Metanephros (tissue), 2 donors: ENCODE measurements at places on chromosomes 6 and 20. TPM values are rescaled to one million over a fixed set of nuclear protein-coding genes. Genes with fewer than 3 reads are reported as not detected.

KHDC1L gene
- not detected for total RNA-seq

POPDC3 gene
- total RNA-seq: 4.7 TPM

SCGN gene
- total RNA-seq: 0.35 TPM

BEND6 gene
- 2.5 TPM for total RNA-seq

STMN3 gene
- total RNA-seq: 20.6 TPM

PSORS1C2 gene
- total RNA-seq: 0.29 TPM

FAM83B gene
- 13.4 TPM for total RNA-seq

CDC25B gene
- total RNA-seq: 27.9 TPM

EBF4 gene
- 18.3 TPM for total RNA-seq

SPINT3 gene
- total RNA-seq: not detected

GABBR1 gene
- 45.4 TPM for total RNA-seq

TLDC2 gene
- 3.7 TPM for total RNA-seq

DUSP15 gene
- 18.0 TPM for total RNA-seq

MYCT1 gene
- 15.0 TPM for total RNA-seq

ALDH8A1 gene
- 13.7 TPM for total RNA-seq

CASP8AP2 gene
- total RNA-seq: 14.3 TPM

HCK gene
- 11.8 TPM for total RNA-seq

DNAAF9 gene
- total RNA-seq: 32.0 TPM

HLA-DQA2 gene
- 1.3 TPM for total RNA-seq

FILIP1 gene
- total RNA-seq: 7.6 TPM

MEP1A gene
- not detected for total RNA-seq

TRMT6 gene
- 6.1 TPM for total RNA-seq

PGBD1 gene
- 6.4 TPM for total RNA-seq

BMP6 gene
- 8.6 TPM for total RNA-seq

LST1 gene
- 12.3 TPM for total RNA-seq

ACSS2 gene
- total RNA-seq: 38.5 TPM

PRSS35 gene
- 21.8 TPM for total RNA-seq

IL17A gene
- total RNA-seq: not detected

GGTLC1 gene
- not detected for total RNA-seq

ZSCAN23 gene
- total RNA-seq: 13.2 TPM

ZNF292 gene
- 65.9 TPM for total RNA-seq

CD109 gene
- total RNA-seq: 18.4 TPM

PGC gene
- total RNA-seq: 0.18 TPM

C6orf52 gene
- 0.47 TPM for total RNA-seq

AARS2 gene
- total RNA-seq: 21.3 TPM

TRDN gene
- total RNA-seq: 33.7 TPM

GPLD1 gene
- 3.9 TPM for total RNA-seq

GTF2H4 gene
- 48.3 TPM for total RNA-seq

SMIM29 gene
- 10.0 TPM for total RNA-seq

TMEM217 gene
- 1.4 TPM for total RNA-seq

RNF182 gene
- total RNA-seq: 1.4 TPM

GPX5 gene
- not detected for total RNA-seq

RGS17 gene
- 0.82 TPM for total RNA-seq

ABCC10 gene
- 18.5 TPM for total RNA-seq

OXT gene
- not detected for total RNA-seq

SCUBE3 gene
- 26.9 TPM for total RNA-seq
